ENCODE measurements at places on chromosomes 16 and 17.
A peak's percentile ranks its signal among the peaks of the same experiment; 100 is the strongest.

- DNase-seq = no peak
Observed at GRCh38 chr16:49496656-49497055, 123.1 kb downstream of the C16orf78 start.

DNA sequence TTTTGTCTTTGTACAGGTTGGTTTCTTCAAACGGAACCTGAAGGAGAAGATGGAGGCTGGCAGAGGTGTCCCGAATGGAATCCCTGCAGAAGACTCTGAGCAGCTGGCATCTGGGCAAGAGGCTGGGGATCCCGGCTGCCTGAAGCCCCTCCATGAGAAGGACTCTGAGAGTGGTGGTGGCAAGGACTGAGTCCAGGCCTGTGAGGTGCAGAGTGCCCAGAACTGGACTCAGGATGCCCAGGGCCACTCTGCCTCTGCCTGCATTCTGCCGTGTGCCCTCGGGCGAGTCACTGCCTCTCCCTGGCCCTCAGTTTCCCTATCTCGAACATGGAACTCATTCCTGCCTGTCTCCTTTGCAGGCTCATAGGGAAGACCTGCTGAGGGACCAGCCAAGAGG is 4.9 kb downstream of the ZNF768 start:
- DNase-seq = no peak

DNA sequence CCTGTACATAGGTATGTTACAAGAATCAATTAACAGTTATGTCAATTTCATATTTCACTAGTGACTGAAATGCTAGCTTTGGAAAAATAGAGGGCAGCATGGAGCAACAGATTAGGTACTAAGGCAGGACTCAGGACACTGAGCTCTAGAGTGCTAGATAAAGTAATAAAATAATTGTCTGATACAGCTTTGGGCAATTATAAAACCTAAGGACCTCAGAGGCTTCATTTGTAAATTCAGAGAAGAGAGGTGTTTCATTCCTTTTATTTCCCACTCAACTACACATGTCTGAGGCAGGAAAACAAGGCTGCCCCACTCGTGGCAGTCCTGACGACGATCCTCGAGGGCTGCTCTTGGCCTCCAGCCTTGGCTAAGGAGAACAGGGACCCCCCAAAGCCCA is 81.5 kb downstream of the CA4 start:
- peak; percentile 2 for DNase-seq

DNA sequence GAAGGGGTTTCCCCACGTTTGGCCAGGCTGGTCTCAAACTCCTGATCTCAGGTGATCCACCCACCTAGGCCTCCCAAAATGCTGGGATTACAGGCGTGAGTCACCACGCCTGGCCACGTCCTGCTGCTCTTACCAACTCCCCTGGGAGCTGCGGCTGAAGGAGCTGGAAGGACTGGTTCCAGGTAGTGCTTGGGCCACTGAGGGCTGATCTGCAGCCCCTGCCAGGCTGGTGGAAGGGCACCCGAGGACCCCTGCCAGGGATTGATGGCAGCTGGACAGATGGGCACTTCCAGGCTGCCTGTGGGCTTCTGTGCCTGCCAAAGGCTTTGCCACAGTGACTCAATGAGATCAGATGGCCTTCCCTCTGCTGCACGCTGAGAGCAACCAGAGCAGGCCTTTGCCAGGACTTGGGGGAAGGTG is 2.3 kb downstream of the OXLD1 start:
- DNase-seq = no peak

DNA sequence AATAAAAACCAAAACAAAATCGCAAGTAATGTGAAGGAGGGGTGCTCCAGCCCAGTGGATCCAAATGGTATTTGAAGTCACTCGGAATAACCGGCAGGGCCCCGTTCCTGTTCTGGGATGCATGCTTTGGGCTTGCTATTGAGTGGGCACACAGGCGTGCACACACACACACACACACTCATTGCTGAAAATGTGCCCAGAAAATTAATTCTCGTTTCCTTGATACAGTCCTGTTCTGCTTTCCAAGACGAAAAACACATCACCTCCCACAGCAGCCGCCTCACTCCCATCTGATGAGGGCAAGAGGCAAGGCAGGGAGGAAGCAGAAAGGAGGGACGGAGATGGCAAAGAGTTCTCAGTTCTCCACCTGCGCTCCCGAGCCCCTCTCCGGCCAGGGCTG is 62.2 kb upstream of the SDK2 start:
- DNase-seq = no peak

- no peak for DNase-seq
Observed at GRCh38 chr17:164303-165235, 16.9 kb downstream of the DOC2B start.

DNA sequence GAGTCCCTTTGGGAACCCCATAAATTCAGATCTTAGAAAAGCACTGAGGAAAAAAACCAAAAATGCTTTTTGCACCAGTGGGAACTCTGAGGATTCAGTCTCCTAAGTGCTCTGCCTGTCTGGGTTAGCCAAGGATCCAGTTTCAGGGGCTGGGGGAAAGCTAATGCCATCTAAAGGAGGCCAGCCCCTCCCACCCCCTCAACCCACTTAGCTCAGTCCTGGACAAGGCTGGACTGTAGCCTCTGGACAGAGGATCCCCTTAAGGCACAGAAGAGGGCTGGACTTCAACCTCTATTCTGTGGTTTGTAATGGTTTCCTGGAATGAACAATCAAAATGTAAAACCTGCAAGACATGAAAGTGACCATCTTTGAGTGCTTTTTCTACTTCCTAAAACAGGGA is 356.1 kb upstream of the ZFHX3 start:
- DNase-seq = no peak

DNA sequence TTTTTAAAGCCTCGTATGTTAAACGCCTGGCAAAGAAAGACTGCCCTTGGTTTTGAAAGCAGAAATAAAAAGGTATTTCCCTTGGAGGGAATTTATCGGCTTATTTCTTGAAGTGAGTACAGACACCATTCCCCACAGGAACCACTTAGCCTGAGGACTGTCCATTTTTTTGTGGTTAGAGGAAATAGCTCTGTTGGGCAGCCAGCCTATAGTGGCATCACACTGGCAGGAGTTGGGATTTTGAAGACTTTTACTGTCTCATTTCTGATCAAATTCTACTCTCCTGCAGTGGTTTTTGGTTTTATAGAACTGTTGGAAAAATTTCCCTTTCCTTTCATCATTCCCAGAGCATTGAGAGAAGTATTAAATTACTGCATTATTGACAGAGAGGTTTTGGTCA is 34.1 kb upstream of the CDC6 start:
- no peak for DNase-seq

DNA sequence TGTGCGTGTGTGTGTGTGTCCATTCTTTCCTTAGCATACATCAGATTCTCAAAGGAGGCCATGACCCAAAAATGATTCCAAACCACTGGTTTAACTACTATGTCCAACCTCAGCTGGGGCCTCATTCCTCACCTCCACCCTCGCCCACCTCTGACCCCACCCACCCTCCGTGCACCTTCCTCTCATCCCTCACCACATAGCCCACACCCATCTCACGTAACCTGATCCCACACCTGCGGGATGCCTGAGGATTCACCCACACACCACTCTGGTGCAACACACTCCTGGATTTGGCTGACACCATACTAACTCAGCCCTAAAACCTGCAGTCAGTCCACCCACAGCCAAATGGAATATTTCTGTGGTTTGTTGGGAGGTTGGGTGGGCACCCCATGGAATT is 3.3 kb upstream of the CSNK2A2 start:
- DNase-seq = no peak

- no peak for DNase-seq
Observed at GRCh38 chr17:69714669-69715068, 300.2 kb downstream of the MAP2K6 start.

- no peak for DNase-seq
Observed at GRCh38 chr16:3838600-3839401, 41.7 kb downstream of the CREBBP start.

DNA sequence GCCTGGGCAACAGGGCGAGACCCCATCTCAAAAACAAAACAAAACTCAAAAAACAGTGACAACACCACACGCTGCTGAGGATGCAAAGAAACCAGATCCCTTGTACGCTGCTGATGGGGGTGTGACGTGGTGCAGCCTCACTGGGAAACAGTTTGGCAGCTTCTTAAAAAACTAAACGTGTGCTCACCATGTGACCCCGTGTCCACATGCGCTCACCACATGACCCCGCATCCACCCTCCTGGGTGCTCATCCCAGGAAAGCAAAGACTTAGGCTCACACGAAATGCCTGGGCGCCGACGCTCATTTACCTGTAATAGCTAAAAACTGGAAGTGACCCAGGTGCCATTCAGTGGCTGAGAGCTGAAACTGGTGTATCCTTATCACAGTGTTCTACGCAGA is 19.9 kb upstream of the RPL13 start:
- DNase-seq = no peak

GRCh38 chr16:67803894-67804293 is 2.5 kb downstream of the RANBP10 start:
- no peak for DNase-seq

GRCh38 chr17:59683283-59683682 is 23.9 kb downstream of the PTRH2 start:
- no peak for DNase-seq

GRCh38 chr16:81562174-81562849 is 117.7 kb downstream of the CMIP start:
- no peak for DNase-seq

GRCh38 chr17:70295329-70295728 is 126.0 kb downstream of the KCNJ2 start:
- DNase-seq = no peak

DNA sequence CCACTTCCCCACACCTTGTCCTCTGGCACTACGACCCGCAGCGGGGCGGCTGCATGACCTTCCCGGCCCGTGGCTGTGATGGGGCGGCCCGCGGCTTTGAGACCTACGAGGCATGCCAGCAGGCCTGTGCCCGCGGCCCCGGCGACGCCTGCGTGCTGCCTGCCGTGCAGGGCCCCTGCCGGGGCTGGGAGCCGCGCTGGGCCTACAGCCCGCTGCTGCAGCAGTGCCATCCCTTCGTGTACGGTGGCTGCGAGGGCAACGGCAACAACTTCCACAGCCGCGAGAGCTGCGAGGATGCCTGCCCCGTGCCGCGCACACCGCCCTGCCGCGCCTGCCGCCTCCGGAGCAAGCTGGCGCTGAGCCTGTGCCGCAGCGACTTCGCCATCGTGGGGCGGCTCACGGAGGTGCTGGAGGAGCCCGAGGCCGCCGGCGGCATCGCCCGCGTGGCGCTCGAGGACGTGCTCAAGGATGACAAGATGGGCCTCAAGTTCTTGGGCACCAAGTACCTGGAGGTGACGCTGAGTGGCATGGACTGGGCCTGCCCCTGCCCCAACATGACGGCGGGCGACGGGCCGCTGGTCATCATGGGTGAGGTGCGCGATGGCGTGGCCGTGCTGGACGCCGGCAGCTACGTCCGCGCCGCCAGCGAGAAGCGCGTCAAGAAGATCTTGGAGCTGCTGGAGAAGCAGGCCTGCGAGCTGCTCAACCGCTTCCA is 2.6 kb downstream of the METTL26 start:
- DNase-seq = no peak

DNA sequence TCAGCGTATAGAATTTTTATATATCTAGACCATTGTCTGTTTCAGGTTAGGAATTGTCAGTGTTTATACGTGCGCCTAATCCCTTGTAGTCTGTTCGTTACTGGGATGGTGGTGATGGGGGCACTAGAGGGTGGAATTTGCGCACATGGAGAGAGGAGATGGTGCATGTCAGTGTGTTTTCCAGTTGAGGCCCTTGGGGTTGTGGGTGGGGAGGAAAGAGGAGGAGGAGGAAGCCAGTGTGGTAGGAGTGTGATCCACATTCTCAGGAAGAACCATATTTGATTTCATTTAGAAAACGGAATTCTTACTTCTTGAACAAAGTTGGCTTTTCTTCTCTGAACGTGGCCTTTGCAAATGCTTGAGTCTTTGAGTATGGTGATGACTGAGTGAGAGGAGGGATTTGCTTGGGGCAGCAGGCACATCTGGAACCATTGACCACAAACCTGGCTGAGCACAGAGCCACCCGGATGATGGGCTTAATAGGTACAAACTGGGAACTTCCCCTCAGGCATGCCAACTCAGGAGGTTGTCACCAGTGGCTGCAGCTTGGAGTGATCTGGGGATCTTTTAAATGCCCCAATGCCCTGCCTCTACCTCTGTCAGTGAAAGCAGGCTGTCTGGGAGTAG is 98.9 kb downstream of the PRKCB start:
- no peak for DNase-seq

DNA sequence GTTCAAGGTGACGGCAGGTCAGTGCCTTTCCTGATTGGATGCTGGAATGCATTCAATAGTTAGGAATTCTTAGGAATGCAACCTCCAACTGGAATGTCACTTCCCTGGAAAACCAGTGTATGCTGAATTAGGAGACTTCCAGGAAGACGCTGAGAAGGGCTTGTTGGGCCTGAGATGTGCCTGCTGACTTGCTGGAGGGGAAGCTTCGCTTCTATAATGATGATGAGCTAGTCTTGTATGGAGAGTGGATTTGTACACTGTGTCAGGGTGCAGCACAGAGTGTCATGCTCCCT is 45.6 kb downstream of the SMPD3 start:
- no peak for DNase-seq

- no peak for DNase-seq
Observed at GRCh38 chr16:85524630-85525419, 88.3 kb upstream of the GSE1 start.

- DNase-seq = peak; percentile 51
Observed at GRCh38 chr16:1108299-1109252, 12.5 kb upstream of the C1QTNF8 start.

DNA sequence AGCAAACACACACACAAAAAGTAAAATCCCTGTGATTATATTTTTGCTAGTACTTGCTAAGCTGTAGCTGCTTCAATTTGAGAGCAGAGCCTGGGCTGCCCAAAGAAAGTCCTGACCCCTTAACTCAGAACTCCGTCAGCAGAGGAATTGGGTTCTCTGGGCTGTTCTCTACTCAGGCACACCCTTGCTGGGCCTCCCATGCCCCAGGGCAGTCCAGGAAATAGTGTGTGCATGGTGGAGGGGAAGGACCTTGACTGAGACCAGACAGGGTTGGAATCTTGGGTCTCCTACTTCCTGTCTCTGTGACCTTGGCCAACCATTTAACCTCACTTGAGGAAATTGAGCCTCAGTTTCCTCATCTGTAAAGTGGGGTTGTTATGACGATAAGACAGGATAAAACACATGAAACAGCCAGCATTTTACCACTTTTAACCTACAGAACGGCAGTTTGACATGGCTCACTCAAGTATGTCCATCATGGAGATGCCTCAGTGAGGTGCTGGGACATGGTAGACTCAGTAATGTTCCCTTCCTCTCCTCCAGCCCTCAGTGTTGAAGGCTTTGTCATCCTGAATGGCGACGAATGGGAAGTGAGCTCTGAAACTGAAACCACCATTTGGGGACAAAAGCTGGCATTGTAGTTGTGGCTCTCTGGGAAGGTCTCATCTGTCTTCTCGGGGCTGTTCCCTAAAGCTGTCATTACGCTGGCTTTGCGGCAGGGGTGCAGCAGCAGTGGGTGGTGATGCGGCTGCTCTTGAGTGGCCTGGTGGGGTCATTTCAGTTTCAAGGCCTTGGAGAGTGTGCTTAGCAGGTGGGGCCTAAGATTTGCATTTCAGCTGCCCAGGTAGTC is 74.9 kb downstream of the CMIP start:
- no peak for DNase-seq

- DNase-seq = no peak
Observed at GRCh38 chr17:72603420-72604242, 482.8 kb downstream of the SOX9 start.
